ENCODE measurements at places on chromosomes 11 and 22.

DNA sequence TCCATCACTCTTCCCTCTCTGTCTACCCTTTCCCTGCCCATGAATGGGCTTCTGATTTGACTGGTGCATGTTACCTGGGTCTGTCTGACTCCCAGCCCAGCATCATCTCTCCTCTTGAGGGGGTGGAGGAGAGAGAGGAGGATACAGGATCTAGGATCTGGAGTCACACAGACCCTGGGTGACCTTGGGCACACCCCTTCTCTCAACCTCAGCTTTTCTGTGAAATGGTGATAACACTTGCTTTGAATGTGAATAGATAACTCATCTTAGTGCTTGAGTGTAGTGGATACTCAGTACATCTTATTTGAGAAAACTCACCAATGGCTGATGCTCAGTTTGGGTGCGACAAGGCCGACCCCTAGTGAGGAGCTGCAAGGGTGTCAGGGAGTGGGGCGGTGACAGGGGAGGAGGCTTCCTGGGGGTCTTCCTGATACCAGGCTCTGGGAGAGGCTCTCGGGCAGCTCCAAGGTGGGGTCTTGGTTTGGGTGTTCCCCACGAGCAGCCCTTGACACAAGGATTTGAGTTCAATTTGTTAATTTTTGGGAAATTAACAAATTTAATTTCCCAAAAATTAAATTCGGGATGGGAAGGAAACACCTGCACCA lies 9.0 kb downstream of the INCENP start:
- DNase-seq = no peak

- DNase-seq = no peak
These were observed 124.3 kb downstream of the TRIM29 start for GRCh38 chr11:120013325-120014250.

DNA sequence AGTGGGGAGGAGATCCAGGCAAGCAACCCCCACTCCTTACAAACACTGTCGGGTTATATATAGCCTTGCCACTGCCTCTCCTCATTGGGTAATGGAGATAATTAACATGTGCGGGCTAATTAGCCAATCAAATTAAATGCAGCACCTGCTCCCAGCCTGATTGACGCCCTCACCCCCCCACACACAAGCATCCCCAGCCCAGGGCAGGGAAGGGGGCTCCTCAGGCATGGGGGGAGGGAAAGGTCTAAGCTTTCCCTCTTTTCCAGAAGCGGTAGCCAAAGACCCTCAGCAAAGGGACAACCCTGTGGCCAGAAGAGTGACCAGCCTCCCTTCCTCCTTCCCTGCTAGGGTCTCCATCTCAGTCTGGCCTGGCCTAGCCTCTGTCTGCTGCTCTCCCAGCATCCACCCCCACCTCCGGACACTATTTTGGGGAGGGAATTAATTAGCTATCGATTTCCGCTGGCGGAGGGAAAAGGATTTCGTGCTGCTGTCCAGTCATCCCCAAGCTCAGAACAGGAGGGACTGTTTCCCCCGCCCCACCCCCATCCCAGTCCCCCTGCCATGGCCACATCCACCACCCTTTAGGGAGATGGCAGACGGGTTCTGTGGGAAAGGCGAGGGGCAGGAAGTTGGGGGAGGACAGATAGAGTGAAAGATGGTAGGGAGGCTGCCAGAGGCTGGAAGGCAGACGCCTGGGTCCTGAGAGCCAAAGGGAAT lies 7.1 kb downstream of the NRXN2 start:
- DNase-seq = no peak

DNA sequence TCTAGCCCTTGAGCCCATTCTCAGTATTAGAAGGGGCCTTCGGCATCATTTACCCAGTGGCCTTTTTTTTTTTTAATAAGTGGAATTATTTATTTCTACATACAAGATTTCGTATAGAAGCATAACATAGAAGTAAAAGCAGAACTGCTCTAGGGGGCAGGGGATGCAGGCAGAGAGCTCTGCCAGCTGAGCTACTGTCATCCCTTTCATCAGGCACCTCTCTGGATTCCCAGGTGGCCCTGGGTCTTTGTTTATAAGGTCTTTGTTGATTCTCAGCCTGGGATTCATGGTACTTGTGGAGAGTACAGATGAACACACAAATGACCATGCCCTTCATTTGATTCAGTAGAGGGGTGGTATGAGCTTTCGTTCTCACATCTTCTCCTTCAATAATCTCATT lies 66.4 kb downstream of the GAB2 start:
- DNase-seq = no peak

DNA sequence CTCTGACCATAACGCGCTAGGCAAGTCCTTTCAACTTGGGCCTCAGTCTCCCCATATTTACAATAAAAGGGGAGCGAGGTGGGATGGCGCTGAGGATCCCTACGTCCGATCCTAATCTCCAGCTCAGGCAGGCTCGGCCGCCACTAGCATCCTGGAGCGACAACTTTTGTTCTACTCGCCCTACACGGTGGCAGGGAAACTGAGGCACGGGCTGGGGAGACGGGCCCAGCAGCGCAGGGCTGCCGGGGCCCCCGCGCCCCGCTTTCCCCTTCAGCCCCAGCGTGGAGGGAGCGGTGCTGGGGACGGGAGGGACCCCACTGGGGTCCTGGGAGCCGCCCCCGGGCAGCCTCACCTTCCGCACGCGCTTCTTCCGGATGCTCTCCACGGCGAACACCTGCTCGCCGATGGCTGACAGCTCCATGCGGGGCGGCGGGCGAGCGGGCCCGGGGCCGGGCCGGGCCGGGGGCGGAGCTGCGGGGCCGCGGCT lies 413 bp downstream of the CBX7 start:
- no peak for DNase-seq

DNA sequence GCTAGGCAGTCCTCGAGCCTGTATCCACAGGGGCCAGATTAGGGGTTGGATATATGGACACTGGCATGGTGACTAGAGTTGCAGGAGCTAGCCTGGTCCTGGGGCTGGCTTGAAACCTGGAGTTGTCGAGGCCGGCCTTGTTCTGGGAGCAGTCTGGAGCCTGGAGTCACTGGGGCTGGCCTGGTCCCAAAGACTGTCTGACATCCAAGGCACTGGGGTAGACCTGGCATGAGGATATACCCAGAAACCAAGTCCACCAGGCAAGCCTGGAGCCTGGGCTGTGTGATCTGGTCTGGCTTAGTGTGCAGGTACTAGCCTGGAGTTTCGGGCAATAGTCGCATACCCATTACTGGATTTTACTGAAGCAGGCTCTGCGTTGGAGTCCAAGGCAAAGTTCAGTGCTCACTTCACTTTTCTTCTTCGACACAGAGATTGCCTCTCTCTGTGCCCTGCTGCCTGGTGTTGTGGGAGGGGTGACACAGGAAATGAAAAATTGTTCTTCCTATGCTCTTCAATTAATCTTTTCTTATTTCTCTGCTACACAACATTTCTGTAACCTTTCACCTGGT lies 4.3 kb upstream of the GLYATL1 start:
- no peak for DNase-seq

DNA sequence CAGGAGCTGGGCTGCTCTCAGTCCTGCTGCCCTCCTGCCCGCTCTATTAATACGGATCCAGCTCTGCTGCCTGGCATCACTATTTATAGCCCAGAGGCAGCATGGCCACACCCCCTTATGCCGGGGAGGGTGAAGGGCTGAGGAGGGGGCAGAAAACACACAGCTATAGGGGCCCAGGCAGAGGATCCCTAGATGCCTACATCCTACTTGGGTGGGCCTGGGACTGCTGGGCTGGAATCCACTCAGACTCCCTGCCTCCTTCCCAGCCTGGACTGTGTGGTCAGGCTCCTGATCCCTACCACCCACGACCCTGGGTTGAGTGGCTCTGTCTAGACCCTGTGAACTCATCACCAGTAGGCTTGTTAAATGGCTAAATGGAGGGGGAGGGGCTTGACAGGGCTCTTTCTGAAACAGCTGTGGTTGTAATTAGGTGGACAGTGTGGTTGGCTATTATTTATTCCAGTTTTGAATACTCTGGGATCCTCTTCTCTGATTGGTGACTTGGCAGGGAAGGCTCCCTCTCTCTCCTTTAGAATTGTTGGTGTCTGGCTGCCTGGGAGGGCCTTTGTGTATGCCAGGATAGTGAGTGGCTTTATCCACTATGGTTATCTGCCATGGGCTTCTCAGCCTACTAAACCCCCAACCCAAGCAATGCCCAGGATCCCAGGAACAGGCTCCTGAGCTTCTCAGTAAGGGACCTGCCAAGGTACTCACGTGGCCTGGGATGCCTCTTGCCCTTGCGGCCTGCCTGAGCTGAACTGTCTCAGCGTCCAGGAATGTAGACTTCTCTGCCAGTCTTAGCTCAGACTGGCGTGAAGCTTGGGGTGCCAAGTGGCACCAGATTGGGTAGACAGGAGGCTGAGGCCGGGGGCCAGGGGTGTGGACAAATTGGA lies 15.2 kb downstream of the PHLDB1 start:
- DNase-seq = no peak

DNA sequence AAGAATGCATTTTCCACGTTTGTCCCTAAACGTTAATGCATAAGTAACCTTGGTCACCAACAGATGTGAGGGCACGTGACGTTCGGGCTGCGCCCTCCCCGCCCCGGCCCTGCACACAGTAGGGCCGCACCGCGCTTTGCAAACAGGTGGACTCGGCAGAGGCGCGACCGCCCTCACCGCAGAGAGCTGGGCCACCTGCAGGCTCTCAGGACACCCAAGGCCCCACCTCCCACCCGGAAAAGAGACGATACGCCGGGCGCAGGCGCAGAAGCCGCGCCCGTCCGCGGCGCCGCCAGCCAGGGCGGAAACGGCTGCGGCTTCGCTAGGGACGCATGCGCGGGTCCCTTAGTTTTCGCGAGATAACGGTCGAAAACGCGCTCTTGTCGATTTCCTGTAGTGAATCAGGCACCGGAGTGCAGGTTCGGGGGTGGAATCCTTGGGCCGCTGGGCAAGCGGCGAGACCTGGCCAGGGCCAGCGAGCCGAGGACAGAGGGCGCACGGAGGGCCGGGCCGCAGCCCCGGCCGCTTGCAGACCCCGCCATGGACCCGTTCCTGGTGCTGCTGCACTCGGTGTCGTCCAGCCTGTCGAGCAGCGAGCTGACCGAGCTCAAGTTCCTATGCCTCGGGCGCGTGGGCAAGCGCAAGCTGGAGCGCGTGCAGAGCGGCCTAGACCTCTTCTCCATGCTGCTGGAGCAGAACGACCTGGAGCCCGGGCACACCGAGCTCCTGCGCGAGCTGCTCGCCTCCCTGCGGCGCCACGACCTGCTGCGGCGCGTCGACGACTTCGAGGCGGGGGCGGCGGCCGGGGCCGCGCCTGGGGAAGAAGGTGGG lies at the start of gene FADD:
Gene FADD, plus strand, starts transcription at position 377 of the 831 bp plus-strand sequence. Its CDS starts 164 bp downstream, at position 541.
- DNase-seq = peak; percentile 82

GRCh38 chr11:114472661-114473060 lies 33.4 kb downstream of the REXO2 start:
- no peak for DNase-seq

GRCh38 chr11:107017433-107018218 lies 650 bp downstream of the GUCY1A2 start:
- no peak for DNase-seq

- DNase-seq = no peak
These were observed 7.3 kb upstream of the SGSM3 start for GRCh38 chr22:40363059-40363458.

DNA sequence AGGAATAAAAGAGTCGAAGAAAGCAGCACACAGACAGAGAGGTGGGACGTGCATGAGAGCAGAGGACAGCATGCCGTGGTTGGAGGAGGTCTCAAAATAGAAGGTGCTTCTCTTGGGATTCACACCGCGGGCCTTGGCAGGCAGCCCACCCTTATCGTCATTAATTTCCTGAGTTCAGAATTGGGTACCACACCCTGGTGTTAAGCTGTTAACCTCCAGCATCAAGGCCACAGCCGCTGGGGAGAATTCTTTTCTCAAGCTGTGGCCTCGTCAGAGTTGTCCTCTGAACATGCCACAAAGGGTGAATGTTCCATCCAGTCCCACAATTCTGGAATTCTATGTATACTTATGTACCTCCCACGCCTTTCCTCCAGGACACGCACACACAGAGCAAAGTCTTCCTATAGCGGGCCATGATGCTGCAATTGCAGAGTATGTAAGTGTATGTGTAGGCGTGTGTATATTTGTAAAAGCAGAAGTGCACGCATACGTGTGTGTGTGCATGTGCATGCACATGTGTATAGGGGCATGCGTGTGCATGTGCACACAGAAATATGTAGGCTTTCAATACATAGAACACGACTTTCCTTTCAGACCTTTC lies 39.0 kb downstream of the ADAMTS8 start:
- DNase-seq = no peak

- DNase-seq = no peak
These were observed 491.4 kb upstream of the RAG2 start for GRCh38 chr11:37089439-37089838.

DNA sequence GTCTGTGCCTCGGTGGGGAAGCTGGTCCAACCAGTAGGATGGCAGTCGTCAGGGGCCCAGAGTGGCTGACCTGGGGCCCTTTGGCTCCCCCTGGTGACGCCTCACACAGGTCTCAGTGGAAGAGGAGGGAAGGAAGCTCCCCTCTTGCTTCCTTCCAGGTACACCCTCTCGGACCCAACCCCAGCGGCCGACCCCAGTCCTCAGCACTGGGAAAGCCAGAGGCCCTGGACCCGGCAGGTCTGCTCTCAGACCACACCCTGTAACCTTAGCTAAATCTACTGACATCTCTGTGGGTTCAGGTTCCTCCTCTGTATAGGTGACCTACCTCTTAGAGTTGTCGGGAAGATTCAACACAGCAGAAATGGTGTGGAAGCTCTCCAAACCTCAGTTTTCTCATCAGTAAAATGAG lies 3.4 kb upstream of the SCUBE1 start:
- peak; percentile 23 for DNase-seq

DNA sequence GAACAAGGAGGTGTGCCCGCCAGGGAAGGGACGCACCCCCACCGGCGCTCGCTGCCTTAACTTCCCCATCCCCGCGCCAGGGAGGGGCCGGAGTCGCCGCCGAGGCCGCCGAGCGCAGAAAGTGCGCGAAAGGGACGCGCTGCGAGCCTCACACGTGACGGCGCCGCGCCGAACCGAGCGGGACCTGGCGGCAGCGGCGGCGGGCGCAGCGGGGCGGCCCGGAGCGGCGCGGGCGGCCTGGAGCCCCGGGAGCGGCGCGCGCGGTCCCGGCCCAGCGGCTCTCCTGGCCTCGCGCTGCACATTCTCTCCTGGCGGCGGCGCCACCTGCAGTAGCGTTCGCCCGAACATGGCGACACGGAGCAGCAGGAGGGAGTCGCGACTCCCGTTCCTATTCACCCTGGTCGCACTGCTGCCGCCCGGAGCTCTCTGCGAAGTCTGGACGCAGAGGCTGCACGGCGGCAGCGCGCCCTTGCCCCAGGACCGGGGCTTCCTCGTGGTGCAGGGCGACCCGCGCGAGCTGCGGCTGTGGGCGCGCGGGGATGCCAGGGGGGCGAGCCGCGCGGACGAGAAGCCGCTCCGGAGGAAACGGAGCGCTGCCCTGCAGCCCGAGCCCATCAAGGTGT lies at the start of gene SORL1:
Gene SORL1, plus strand, starts transcription at position 329 of the 623 bp plus-strand sequence. Its CDS starts 18 bp downstream, at position 347.
- peak; percentile 40 for DNase-seq

DNA sequence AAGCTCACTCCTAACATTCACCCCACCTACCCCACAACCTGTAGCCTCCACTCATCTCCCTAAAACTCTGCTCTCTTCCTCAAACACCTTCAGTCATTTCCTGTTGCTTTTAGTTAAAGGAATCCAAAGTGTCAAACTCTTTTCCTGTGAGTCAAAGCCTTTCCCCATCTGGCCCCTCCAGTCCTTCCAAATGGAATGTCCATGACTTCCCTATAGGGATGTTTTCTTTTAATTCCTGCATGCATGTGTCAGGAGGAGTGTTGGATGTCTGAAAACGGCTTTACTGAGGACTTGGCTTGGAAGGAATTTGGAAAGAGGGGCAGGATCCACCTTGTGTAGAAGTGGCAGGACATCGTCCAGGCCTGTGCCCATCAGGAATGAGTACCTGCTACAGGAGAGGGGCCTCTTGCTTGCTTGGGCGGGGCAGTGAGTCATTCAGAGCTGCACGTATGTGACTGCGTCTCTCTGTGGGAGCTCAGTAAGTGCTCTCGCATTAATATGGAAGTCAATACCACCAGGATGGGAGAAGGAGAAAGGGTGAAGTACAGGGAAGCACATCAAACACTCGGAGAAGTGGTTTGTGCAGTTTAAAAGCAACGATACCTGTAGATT lies 491.9 kb downstream of the OPCML start:
- no peak for DNase-seq
